ENCODE measurements at places on chromosomes 16 and 17. TPM values are rescaled to one million over a fixed set of nuclear protein-coding genes. Genes with fewer than 3 reads are reported as not detected.

DNA sequence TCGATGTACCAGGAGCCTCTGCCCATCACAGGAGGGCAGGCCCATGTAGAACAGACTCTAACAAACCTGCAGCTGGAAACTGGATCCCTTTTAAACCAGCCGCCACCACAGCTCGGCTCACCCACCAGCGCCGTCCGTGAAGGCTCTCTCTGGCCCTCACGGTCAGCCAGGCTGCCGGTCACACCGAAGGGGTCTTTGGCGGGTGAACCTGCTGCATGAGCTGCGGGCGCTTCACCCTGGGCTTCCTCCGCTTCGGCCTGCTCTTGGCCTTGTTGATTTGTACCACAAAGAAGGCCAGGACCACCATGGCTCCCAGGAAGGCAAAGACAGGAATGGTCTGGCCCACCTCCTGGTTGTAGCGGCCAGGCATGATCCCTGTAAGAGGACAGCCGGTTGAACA, 11.7 kb upstream of the SLC38A8 start:
- H3K4me3 ChIP-seq = no peak overlapping the region
- H3K36me3 ChIP-seq = peaks cover 78% of the 10 kb centered on the region

DNA sequence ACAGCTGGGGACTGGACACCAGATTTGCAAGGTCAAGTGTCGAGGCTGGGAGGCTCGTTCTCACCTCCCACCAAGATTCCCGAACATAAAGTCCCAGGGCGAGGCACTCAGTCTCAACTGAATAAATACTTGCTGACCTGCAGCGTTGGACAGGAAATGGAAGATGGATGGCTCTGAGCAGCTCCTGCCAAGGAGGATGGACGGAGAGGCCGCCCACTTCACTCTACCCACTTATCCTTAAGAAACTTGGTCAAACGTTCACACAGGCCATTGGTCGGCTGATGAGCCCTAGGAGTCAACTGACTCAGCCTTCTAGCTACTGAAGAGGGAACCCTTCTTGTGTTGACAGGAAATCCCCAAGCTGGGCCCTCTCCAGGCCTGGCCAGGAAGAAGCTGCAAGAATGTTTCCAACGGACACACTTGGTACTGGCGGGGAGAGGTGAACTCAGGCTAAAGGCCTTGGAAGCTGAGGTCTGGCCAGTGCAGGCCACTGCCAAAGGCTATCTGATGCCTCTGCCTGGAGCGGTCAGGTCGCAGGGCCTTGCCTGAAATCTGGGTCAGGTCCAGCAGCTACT, 50.0 kb downstream of the VAC14 start:
- no peak overlapping the region for H3K4me3 ChIP-seq
- no peaks in the 10 kb centered on the region for H3K27me3 ChIP-seq
- H3K4me1 ChIP-seq = peaks cover 47% of the 10 kb centered on the region
- no peak for DNase-seq
- H3K36me3 ChIP-seq = peaks cover 13% of the 10 kb centered on the region

GRCh38 chr17:81428121-81428515, 32.9 kb downstream of the BAHCC1 start:
- H3K27ac ChIP-seq = no peak overlapping the region
- peaks cover 14% of the 10 kb centered on the region for H3K4me1 ChIP-seq
- peak overlapping the region; percentile 57 for H3K4me3 ChIP-seq
- no peak for DNase-seq
- no peaks in the 10 kb centered on the region for H3K36me3 ChIP-seq

DNA sequence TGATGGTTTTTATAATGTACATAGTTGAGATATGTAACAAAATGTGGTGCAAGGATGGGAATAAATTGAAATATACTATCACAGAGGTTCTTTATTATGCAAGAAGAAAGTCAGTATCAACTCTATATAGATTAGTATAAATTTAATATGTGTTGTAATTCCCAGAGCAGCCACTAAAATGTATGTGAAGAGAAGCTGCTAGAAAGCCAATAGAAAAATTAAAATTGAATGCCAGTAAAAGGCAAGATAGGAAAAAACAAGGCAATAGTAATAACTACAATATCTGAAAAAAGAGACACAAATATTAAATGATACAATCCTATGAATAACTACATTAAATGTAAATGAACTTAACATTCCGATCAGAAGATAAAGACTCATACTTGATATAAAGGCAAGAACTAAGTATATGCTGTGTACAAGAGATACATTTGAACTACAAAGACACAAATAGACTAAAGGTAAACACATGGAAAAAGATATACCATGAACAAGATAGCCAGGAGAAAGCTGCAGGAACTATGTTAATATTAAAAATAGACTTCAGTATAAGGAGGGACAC, 92.0 kb downstream of the ABCA8 start:
- H3K36me3 ChIP-seq = no peaks in the 10 kb centered on the region
- H3K4me3 ChIP-seq = no peak overlapping the region
- no peak for DNase-seq
- H3K27ac ChIP-seq = no peak overlapping the region
- H3K4me1 ChIP-seq = no peaks in the 10 kb centered on the region

- H3K4me1 ChIP-seq = peaks cover 6% of the 10 kb centered on the region
- no peaks in the 10 kb centered on the region for H3K27me3 ChIP-seq
- DNase-seq = no peak
- no peaks in the 10 kb centered on the region for H3K36me3 ChIP-seq
These were observed 320.8 kb downstream of the XYLT1 start for GRCh38 chr16:17149904-17150483.

DNA sequence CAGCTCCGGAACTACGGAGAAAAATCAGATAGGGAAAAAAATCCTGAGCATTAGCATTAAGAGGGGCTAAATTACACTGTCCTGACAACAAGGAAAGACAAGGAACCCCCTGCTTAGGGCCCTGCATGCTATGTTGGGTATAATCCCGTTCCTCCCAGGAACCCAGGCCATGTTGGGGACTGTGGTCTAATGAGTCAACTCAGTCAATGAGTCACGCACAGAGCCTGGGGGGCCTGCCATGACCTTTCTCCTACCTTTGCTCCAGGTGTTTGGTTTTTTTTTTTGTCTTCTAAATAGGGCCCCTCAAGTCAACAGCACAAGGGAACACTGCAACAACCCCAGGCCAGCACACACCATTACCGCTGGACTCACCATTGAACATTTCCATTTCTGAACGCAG, 8.9 kb upstream of the ZNF200 start:
- no peak overlapping the region for H3K27ac ChIP-seq
- H3K27me3 ChIP-seq = peaks cover 4% of the 10 kb centered on the region

GRCh38 chr16:80573700-80574120, 32.9 kb downstream of the DYNLRB2 start:
- H3K36me3 ChIP-seq = peaks cover 8% of the 10 kb centered on the region
- no peaks in the 10 kb centered on the region for H3K27me3 ChIP-seq
- H3K27ac ChIP-seq = no peak overlapping the region
- H3K4me1 ChIP-seq = peaks cover 31% of the 10 kb centered on the region
- no peak for DNase-seq

DNA sequence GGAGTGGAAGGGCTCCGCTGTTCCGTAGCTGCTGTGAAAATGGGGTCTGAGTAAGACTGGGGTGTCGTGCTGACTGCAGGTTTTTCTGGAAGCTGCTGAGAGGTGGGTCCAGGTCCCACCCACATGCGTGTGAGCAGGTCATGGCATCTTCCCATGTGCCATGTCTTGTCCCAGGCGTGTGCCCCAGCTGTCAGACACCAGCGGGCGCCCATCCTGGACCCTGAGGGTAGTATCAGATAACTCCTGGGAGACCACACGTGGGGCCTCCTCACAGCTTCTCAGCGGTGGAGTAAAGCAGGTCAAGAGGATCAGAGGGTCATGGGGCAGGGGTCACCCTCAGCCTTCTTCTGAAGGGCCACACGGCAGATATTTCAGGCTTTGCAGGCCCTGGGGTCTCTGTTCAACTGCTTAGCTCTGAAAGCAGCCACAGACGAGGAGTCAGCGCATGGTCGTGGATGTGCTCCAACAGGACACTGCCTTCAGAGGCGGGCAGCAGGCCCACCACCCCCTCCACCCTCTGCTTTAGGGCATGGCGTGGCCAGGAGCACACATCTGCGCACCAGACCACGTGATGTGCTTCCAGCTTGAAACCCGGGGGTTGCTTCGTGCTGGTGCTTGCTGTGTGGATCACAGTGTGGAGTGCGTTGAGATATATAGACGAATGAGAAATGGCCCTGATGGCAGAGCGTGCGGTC, 68.7 kb downstream of the BANP start:
- no peaks in the 10 kb centered on the region for H3K36me3 ChIP-seq
- DNase-seq = no peak
- no peaks in the 10 kb centered on the region for H3K27me3 ChIP-seq
- H3K4me1 ChIP-seq = peaks cover 12% of the 10 kb centered on the region

DNA sequence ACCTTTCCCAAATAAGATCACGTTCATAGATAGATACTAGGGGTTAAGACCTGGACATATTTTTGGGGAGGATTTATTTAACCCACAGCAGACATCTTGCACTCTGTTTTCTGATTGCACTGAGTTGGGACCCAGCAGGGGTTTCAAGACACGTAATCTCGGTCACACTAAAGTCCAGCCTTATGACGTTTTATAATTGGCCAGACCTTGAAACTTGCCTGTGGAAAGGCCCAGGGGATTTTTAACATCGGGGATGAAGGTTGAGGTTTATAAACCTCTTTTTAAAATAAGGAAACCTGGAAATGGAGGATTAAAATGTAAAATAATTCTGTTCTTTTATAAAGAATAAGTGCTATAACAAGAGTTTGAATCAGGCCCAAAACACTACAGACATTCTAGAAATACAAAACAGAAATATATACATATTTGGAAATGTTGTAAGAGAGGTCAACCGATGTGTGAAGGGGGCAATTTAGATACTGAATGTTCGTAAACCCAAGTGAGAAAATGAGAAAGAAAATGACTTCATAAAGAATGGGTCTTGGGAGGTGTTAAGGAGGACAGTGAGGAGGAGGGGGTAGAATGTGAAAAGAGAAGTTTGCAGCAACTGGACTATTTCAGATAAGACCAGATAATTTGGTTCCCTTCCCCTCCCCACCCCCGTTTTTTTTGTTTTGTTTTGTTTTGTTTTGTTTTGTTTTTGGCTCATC, 61.1 kb upstream of the NOL11 start:
- H3K27me3 ChIP-seq = no peaks in the 10 kb centered on the region
- peaks cover 49% of the 10 kb centered on the region for H3K36me3 ChIP-seq
- no peak overlapping the region for H3K4me3 ChIP-seq
- DNase-seq = no peak
- H3K27ac ChIP-seq = no peak overlapping the region

GRCh38 chr16:11049396-11050059, 105.2 kb downstream of the CLEC16A start:
- DNase-seq = no peak
- no peak overlapping the region for H3K4me3 ChIP-seq
- H3K27me3 ChIP-seq = no peaks in the 10 kb centered on the region
- H3K4me1 ChIP-seq = peaks cover 34% of the 10 kb centered on the region
- H3K36me3 ChIP-seq = peaks cover 60% of the 10 kb centered on the region
- no peak overlapping the region for H3K27ac ChIP-seq

- no peak for DNase-seq
- peak overlapping the region; percentile 97 for H3K27ac ChIP-seq
- H3K4me3 ChIP-seq = peak overlapping the region; percentile 97
- no peaks in the 10 kb centered on the region for H3K36me3 ChIP-seq
- peaks cover 57% of the 10 kb centered on the region for H3K4me1 ChIP-seq
These were observed 1.7 kb upstream of the NLRC3 start for GRCh38 chr16:3578610-3579551.

GRCh38 chr16:89737341-89738071, 16.2 kb downstream of the ZNF276 start:
- H3K4me3 ChIP-seq = peak overlapping the region; percentile 41
- peaks cover 86% of the 10 kb centered on the region for H3K36me3 ChIP-seq
- no peaks in the 10 kb centered on the region for H3K27me3 ChIP-seq
- peaks cover 30% of the 10 kb centered on the region for H3K4me1 ChIP-seq
- no peak for DNase-seq
- peak overlapping the region; percentile 83 for H3K27ac ChIP-seq

- H3K36me3 ChIP-seq = no peaks in the 10 kb centered on the region
- H3K27me3 ChIP-seq = peaks cover 33% of the 10 kb centered on the region
- DNase-seq = no peak
- peak within 1 kb of the TSS; percentile 69 for H3K4me3 ChIP-seq
These were observed at the start of gene RGS11 for GRCh38 chr16:275786-276232. Gene RGS11, minus strand, starts transcription at chr16:275944. Its CDS starts 33 bp downstream, at chr16:275911.

- H3K4me3 ChIP-seq = no peak overlapping the region
- no peaks in the 10 kb centered on the region for H3K36me3 ChIP-seq
- H3K27me3 ChIP-seq = peaks cover 41% of the 10 kb centered on the region
- DNase-seq = no peak
These were observed 163.8 kb upstream of the PIRT start for GRCh38 chr17:11001651-11002050.

DNA sequence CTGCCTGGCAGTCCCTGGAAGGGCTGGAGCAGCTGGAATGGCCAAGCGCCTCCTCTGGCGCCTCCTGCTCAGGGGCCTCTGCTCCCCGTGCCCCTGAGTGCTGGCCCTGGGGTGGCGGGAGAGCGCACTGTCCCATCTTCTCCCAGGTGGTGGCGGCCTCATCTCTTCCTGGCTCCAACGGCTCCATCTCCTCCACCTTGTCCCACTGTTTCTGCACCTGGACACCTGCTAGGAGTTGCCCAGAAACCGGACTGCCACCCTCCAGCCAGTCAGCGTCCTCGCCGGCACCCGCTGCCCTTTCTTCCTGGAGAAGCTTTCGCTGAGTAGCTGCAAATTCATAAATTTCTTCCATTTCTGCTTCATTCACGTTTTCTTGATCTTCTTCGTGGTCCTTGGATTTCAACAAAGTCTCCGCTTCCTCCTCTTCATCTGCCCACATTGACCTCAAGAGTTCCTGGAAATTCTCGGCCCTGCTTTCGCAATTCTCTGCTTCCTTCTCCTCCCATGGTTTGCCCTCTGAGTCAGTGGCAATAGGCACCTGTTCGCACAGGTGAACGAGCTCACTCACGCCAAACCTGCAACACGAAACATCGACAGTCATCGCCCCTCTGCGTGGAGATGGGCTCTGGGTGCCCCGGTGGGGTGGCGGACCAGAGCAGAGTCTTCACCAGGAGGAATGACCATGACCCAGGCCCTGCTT, 13.7 kb upstream of the NLRC3 start:
- DNase-seq = no peak
- H3K4me1 ChIP-seq = peaks cover 7% of the 10 kb centered on the region
- H3K27me3 ChIP-seq = no peaks in the 10 kb centered on the region
- no peak overlapping the region for H3K4me3 ChIP-seq
- peaks cover 11% of the 10 kb centered on the region for H3K36me3 ChIP-seq
- no peak overlapping the region for H3K27ac ChIP-seq

PDILT gene
- not detected for polyA plus RNA-seq

TRIM65 gene
- 31.8 TPM for polyA plus RNA-seq

SMTNL2 gene
- polyA plus RNA-seq = not detected

MT1M gene
- polyA plus RNA-seq = not detected

HOXB1 gene
- not detected for polyA plus RNA-seq

MMP25 gene
- 0.36 TPM for polyA plus RNA-seq

C17orf67 gene
- 1.5 TPM for polyA plus RNA-seq
